ENCODE measurements at places on chromosomes 16 and 17. TPM values are rescaled to one million over a fixed set of nuclear protein-coding genes. Genes with fewer than 3 reads are reported as not detected.

Gene MPP2
- total RNA-seq = 0.62 TPM

- no peak for DNase-seq
These were observed 119.2 kb upstream of the CACNG5 start for GRCh38 chr17:66715745-66716156.

DNA sequence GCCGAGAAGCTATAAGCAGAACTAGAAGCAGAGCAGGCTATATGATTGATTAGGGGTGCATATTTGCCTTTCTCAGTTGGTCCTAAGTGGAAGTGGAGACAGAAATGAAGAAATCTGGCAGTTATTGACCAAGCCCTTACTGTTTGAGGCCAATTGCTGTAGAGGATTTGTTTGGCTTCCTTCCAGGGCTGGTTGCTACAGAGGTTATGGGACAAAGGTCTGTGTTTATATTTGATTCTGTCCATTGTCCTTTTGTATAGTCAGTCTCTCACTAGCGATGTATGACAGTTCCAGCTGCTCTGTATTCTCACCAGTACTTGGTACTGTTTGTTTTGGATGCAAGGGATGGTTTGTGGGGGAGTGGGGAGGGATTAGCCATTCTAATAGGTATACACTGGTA, 7.3 kb upstream of the ALOX15 start:
- no peak for DNase-seq

DNA sequence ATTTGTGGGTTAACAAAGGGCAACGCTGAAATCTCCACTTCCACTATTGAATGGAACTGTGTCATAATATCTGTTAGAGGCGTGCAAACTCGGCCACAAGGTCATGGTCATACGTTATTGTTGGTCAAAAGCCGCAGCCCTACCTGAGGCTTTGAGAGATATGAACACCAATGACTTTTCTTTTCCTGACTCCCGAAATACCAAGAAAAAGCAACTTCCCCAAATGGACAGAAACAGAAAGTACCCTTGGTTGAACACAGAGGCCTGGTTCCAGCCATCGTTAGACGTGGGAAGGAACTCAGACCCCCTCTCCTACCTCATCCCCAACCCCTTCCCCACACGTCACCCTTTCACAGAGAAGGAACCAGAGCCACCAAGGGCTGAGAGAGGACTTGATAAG, 1.4 kb upstream of the PIK3R5 start:
- no peak for DNase-seq

GRCh38 chr16:72369274-72369673, 197.3 kb upstream of the PMFBP1 start:
- DNase-seq = no peak

- no peak for DNase-seq
These were observed 1.4 kb downstream of the CDH11 start for GRCh38 chr16:65120461-65120830.

DNA sequence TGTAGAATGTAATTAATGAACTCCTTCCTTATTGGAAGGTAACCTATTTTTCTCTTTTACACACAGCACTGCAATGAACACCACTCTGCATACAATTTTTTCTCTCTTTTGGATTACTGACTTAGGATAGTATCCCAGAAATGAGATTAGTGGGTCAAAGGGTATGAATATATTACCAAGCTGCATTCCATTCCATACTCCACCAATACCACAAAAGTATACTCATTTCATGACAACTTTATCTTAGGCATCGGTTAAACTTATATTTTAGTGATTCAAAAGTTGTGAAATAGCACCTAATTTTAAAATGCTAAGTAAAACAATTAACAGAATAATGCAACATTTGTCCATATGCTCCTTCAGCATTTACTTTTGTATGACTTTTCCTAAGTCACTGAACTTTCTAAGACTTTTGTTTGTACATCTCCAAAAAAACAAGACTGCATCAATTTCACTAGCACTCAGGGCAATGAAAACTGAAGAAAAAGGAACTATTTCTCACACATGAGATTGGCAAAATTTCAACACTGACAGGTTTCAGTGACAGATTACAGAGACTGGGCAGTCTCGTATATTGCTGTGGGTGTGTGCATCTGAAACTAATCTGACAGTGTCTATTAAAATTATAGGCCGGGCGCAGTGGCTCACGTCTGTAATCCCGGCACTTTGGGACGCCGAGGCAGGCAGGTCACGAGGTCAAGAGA, 32.1 kb downstream of the HELZ start:
- no peak for DNase-seq

GRCh38 chr17:6070430-6070912, 292 bp downstream of the WSCD1 start:
- DNase-seq = no peak

- no peak for DNase-seq
These were observed 29.7 kb downstream of the MRC2 start for GRCh38 chr17:62657145-62657665.

- peak; percentile 84 for DNase-seq
These were observed 688 bp downstream of the FBRS start for GRCh38 chr16:30658731-30659506.

GRCh38 chr16:84597528-84597896, 20.4 kb downstream of the COTL1 start:
- DNase-seq = peak; percentile 66

GRCh38 chr17:38877130-38877851, 7.4 kb downstream of the LASP1 start:
- peak; percentile 55 for DNase-seq

GRCh38 chr16:18842565-18842964, 41.2 kb upstream of the ARL6IP1 start:
- no peak for DNase-seq

Data from lower lobe of right lung (tissue), 2 donors.